ENCODE measurements at places on chromosomes 16 and 17.
A peak's percentile ranks its signal among the peaks of the same experiment; 100 is the strongest.

DNA sequence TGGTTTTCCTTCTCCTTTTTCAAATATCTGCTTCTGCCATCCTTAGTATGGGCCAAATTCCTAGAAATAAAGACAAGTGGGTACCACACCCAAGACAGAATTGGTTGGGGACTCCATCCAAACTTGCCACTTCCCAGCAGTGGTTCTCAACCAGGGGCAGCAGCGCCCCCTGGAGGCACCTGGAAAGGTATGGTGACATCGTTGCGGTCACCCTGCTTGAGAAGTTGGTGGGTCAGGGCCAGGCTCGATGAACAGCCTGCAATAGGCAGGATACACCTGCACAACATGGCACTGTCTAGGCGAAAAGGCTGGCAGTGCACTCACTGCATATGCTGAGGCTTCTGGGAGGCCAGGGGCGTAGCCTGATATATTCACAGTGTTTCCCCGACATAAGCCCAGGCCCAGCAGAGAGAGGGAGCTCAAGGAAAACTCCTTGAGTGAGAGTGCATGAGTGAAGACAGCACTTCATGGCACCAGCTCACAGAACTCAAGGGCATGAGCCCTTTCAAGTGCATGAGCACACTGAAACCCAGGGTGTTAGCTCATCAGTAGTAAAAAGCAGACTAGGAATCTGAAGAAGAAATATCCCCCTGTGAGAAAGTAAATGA, 57.7 kb downstream of the CMC2 start:
- peak; percentile 10 for DNase-seq

DNA sequence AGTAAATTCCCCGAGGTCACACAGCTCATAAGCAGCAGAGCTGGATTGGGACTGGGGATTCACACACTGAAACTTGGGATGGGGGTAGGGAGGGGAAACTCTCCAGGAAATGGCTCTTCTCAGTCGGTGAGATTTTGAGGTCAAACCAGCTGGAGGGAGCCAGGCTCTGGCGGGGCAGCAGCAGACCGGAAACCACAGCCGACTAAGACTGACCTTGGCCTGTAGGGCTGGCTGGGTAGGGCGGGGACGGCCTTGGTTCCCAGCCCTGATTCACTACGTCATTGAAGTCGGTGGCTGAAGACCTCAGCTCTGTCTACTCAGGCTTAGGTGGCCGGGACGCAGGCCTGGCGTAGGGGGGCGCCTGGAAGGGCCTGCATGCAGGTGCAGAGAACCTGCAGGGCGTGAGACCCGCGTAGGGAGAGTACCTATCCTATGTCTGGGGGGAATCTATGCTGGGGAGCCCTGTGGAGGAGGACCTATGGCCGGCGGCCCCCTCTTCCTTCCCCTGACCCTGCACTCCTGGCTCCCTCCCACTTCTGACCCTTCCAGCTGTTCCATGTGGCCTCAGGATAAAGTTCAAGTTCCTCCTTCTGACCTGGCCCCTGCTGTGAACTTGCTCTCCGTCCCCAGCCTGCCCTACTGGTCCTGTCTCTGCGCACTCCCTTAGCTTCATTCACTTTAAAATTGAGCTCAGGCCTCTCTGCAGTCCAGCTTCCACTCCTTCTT, 11.9 kb upstream of the SLC4A1 start:
- DNase-seq: no peak

GRCh38 chr17:72972263-72972951, 120.1 kb downstream of the SLC39A11 start:
- DNase-seq: no peak

- DNase-seq: no peak
These were observed 80.4 kb upstream of the IRX3 start for GRCh38 chr16:54366943-54367342.

- DNase-seq: no peak
These were observed 17.2 kb downstream of the SNTB2 start for GRCh38 chr16:69204172-69204571.

DNA sequence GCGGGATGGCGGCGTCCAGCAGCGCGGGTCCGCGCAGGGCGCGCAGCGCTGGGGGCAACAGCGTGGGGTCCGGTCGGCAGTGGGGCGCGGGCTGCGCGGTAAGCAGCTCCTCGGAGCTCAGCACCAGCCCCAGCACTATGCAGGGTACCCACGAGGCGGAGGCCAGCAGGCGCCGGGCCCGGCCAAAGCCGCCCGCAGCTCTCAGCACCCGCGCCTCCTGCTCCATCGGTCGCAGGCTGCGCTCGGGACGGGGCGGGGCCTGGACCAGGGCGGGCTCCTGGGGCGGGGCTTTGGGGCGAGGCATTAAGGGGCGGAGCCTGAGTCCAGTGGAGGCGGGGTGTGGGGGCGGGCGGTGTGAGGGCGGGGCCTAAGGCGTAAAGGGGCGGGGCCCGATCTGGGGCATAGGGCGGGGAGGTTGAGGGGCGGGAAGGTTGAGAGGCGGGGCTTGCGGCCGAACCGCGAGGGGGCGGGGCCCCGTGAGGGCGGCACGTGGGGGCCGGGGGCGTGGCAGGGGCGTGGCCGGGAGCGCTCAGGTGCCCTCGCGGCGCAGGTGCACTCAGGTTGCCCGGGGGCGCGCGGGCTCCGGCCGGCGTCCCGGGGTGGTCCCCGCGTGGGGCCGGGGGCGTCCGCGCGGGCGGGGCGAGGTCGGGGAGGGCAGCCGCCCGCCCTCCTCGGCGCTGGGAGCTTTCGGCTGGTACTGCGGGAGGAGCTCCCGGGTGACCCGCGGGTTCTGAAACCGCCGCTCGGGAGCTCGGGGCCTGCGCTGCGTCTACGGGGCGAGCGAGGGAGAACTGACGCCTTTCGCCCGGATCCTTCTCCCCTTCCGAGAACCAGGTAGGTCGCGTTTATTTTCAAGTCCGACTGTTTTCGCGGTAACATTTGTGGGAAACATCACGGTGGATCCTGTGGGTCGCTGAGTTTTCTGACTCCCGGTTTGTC, 1.4 kb upstream of the SLC22A31 start:
- DNase-seq: peak; percentile 79

DNA sequence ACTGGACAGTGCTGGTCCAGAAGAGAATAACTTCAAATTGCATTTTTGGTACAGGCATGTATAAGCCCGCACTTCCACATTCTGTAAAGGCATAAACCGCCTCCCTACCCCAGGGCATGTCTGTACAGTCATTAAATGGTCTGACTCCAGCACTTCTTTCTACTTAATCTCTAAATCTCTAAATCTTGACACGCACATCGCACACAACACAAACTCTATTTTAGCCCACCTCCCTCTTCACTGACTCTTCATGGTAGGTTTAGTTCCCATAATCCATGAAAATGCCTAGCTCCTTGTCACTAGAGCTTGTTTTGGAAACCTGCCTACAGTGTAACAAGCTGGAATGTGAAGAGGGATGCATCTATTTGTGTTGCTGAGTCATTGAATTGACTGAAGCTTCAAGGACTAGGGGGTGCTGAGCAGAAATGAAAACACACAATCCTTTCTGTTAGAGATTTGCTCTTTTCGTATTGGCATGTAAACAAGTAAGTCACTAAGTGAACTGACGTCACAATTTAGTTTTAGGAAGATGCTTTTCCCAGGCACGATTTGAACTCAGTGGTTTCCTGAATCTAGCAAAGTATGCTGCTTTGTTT, 1.6 kb upstream of the DUSP14 start:
- DNase-seq: no peak

GRCh38 chr17:50059256-50059655, 3.3 kb downstream of the ITGA3 start:
- DNase-seq: no peak

DNA sequence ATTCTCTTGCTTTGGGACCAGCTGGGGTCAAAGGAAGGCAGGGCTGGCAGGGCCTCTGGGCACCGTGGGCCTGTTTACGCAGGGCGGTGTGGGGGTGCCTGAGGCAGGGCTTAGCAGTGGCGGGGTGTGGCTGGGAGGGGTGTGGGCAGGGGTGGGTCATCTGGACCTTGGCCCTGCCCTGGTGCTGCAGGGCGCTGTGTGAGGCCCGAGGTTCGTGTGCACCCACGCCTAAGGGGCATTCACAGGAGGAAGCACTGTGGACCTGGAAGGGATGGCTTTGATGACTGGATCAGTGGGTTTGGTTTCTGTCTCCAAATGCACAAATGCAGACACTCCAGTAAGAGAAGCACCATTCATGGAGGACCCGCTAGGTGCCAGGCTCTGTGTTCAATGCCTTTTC, 37.3 kb downstream of the BCO1 start:
- DNase-seq: no peak

DNA sequence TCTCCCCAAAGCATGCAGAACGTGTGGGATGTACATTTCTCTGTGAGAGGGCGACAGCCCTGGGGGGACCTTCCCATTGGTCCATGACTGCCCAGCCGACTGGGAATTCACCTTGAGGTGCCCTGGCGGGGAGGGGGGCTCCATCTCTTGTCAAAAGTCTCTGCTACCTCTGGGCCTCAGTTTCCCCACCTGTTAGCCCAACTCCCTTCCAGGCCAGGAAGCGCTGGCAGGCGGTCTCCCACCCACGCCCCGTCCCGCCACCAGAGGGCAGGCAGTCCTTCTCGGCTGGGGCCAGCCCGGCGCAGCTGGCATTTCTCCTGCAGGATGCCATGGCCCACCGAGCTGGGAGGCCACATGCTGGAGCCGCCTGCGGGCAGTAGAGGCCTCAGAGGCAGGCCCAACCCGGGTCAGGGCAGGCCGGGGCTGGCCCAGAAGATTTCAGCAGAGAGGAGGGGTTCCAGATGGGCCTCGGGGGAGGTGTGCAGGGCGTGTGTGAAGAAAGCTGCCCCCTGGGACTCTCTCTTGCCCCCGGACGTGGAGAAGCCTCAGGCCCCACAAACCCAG, 16.6 kb downstream of the CD7 start:
- peak; percentile 52 for DNase-seq

- no peak for DNase-seq
These were observed 22.3 kb upstream of the RBFOX3 start for GRCh38 chr17:79633154-79633553.

DNA sequence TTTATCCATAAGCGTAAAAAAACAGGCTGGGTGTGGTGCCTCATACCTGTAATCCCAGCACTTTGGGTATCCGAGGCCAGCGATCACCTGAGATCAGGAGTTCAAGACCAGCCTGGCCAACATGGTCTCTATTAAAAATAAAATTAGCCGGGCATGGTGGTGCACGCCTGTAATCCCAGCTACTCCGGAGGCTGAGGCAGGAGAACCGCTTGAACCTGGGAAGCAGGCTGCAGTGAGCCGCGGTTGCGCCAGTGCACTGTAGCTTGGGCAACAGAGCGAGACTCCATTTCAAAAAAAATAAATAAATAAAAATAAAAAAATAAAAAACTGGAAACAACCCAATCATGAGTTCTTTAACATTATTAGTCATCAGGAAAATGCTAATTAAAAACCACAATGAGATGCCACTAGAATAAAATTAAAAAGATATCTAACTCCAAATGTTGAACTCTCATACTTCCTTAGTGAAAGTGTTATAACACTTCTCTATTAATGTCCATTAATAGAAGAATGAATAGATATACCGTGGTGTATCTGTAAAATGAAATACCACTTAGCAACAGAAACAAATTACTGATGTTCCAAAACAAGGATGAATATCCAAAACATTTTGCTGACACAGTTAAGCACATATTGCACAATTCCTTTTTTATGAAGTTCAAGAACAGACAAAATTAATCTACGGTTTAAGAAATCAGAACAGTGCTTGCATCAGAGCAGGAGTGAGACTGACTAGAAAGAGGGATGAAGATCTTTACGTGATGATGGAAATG, 13.1 kb downstream of the MPHOSPH6 start:
- DNase-seq: no peak

DNA sequence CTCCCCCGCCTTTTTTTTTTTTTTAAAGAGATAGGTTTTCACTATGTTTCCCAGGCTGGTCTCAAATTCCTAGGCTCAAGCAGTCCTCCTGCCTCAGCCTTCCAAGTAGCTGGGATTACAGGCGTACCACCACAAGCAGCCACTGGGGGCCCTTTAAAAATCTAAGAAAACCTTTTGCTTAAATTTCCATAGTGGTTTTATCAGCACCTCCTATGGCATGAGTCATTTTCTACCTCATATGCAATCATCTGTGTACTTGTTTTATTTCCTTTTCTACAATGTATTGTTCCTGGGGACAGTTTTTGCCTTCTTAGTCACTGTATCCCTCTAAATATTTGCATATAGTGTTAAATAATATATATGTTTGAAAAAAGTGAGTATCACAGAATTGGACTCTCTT, 29.2 kb downstream of the GNA13 start:
- no peak for DNase-seq

DNA sequence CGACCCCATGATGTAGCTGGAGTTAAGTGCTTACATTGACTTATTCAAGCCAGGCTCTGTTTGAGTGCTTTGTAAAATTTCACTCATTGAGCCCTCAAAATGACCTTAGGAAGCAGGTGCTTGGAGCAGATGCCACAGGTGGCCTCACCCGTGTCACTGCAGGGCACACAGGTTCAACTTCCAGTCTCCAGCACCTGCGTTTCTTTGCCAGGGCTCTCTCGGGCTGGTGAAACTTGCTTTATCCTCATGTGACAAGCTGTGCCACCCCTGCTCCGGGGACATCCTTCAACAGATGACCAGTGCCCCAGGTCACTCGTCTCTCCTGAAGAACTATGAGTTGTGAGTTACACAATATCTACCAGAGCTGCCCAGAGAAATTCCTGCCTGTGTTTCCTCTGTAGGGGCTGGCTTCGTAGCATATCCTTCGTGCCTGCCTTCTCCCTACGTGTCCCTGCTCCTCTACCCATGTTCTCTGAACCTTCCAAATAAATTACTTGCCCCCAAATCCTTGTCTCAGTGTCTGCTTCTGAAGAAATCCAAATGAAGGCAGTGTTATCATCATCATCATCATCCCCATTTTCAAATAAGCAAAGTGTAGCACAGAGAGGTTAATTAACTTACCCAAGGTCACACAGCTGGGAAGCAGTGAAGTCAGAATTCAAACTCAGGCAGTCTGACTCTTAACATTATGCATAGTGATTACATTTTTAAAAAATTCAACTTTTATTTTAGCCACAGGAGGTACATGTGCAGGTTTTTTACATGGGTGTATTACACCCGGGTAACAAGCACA, 352.5 kb downstream of the NPIPA8 start:
- no peak for DNase-seq

- DNase-seq: no peak
These were observed 47.2 kb upstream of the RASL10B start for GRCh38 chr17:35684055-35684802.

DNA sequence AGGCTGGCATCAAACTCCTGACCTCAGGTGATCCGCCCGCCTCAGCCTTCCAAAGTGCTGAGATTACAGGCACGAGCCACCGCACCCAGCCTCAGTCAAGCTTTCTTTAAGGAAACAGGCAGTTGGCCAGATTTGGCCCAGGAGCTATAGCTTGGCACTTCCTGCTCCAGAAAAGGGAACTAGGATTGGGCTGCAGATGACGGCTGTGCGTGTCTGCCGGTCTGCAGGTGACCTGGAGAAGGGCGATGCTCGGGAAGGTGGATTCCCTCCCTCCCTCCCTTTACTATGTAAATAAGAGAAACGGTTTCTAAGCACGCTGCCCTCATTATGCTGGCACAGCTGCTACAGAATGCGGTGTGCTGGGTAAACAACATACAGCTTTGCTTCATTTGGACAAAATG, 215.9 kb downstream of the RPTOR start:
- no peak for DNase-seq
